ENCODE measurements at places on chromosomes 11 and 22.

DNA sequence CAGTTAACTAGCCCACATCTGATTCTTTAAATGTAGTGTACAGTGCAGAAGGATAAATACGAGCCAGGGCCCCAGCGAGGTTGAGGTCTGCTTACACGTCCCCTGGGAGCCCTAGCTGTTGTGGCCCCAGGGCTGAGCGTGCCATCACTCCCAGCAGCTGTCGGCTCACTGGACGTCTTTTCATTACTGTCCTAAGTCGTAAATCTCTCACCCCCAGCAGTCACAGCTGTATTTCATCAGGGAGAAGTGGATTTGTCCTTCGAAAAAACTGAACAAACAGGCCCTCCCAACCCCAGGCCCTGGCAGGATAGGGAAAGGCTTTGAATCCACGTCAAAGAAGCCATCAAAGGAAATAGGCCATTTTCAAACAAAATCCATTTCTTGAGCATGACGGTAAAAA is 110.4 kb upstream of the CSNK2A3 start:
- no peak for DNase-seq

GRCh38 chr11:95736355-95736754 is 53.2 kb downstream of the FAM76B start:
- DNase-seq: no peak

- DNase-seq: no peak
These were observed 284.0 kb downstream of the LRRC4C start for GRCh38 chr11:41175304-41175972.

- peak; percentile 42 for DNase-seq
These were observed 379.9 kb downstream of the TTC28 start for GRCh38 chr22:28299753-28300152.

- no peak for DNase-seq
These were observed 21.2 kb downstream of the GRAMD1B start for GRCh38 chr11:123451183-123451781.

GRCh38 chr11:77127235-77127911 is 673 bp upstream of the MYO7A start:
- DNase-seq: peak; percentile 39

DNA sequence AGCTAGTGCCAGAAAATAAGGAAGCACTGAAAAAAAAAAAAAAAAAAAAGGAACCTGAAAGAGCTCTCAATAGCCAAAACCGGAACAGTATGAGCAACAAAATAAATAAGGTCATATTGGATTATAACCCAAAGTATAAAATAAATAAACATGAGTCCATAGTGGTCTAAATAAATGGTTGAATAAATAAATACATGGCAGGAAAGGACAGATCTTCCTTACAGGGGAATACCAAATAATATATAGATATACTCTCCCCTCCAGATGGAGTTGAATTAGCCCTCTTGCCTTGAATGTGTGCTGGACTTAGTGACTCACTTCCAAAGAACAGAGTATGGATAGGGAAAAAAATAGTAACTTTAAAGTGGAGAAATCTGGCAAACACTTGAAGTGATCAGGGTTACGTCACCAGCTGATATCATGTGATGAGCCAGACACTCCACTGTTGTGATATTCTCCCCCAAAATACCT is 14.3 kb upstream of the ARRB1 start:
- DNase-seq: peak; percentile 84

- DNase-seq: no peak
These were observed 224.8 kb upstream of the ZBED5 start for GRCh38 chr11:11082646-11083045.

DNA sequence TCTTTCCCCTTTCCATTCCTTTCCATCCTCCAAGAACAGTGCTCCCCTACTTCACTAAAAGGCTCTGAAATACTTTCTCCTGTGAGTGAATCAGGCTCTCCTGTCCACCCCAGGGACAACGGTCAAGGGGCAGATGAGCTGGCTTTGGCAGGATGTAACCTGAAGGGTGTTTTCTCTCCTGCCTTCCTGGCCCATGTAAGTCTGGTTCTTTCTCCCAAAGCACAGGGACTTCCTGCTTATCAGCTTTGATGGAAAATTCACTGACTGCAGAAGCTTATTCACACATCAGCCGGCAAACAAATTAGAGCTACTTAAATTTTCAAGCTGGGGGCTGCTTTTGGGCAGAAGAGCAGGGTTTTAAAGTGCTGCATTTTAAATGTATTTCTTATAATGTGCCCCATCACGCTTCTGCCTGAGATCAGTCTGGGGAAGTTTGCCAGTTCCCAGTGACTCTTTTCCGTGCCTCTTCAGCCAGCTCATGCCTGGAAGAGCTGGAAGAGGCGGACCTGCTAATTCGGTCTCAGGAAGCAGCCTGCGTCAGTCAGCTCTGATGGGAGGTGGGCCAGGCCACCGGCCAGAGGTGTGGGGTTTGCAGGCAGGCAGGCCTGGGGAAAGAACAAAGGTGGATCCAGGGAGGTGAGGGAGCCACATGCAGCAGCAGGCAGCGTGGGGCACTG is 140.4 kb upstream of the TBCEL start:
- peak; percentile 54 for DNase-seq

GRCh38 chr11:17165247-17165890 is 42.4 kb downstream of the PIK3C2A start:
- no peak for DNase-seq

DNA sequence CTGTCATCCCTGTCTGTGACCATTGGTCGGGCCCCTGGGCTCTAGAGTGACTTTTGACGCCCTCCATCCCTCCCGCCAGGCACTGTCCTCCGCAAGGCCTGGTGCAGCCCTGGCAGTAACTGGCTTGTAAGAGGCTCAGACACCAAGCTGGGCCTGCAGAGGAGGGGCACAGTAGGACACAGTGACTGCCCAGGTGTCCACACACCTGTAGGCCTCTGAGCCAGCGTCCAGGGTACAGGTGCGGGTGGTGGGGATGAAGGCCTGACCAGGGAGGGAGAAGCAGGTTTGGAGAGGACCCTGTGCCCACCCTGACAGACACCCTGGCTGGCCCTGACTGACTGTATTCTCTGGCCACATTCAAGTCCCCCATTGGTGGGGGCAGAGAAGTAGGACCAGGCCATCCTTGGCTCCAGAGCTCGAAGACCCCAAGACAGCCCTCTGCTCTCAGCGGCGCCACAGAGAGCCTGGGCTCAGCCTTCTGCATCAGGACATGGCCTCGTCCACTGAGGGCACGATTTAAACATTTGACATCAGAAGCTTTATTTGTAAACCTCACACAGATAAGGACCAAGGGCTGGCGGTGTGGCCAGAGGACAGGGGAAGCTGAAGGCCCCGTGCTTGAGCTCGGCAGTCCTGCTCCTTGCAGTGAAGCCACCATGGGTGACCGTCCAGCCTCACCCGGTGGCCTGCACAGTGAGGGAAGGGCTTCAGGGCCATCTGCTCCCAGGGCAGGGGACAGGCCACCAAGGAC is 31.4 kb downstream of the PPIL2 start:
- DNase-seq: no peak

DNA sequence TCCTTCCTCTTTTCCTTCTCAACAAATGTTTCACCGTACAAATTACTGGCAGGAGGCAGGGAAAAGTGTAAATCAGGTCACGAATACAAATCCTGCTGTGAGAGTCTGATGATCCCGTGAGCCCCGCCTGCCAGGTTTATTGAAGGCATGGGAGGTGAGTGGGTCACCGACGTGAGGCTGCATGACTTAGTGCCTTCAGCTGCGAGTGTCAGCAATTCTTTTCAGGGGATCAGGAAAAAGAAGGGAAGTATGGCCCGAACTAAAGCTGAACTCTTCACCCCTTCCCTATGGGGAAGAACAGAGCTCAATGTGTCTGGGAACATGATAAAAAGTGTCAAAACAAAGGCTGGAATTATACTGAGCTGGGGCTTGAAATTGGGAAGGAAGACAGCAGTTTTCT is 166.2 kb downstream of the OPCML start:
- DNase-seq: no peak

GRCh38 chr11:95500466-95500865 is 269.5 kb upstream of the SESN3 start:
- no peak for DNase-seq

GRCh38 chr11:68127714-68128681 is 6.8 kb upstream of the CHKA start:
- peak; percentile 40 for DNase-seq

DNA sequence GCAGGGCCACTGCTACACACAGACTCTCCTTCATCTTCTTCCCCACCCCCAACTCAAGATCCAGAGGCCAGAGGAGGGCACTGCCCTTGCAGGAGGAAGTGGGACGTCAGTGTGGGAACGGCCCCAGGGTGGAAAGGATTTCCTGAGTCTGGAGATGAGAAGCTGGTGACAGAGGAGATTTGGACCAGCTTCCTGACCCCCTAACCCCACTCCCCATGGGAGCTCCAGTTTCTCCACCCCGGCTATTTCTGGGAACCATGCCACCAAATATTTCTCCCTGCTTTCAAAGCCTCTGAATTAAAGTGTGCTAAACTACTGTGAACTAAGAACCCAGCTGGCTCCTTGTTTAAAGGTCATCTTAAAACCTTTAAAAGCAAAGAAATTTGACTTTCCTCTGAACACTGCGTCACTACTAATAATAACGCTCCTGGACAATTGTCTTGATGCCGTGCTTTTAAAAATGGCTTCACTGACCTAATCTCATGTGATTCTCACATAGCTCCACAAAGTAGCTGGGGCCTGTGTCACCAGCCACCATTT is 46.6 kb downstream of the CWC15 start:
- DNase-seq: peak; percentile 94

GRCh38 chr22:40499209-40499623 is 128.8 kb downstream of the SGSM3 start:
- peak; percentile 99 for DNase-seq

DNA sequence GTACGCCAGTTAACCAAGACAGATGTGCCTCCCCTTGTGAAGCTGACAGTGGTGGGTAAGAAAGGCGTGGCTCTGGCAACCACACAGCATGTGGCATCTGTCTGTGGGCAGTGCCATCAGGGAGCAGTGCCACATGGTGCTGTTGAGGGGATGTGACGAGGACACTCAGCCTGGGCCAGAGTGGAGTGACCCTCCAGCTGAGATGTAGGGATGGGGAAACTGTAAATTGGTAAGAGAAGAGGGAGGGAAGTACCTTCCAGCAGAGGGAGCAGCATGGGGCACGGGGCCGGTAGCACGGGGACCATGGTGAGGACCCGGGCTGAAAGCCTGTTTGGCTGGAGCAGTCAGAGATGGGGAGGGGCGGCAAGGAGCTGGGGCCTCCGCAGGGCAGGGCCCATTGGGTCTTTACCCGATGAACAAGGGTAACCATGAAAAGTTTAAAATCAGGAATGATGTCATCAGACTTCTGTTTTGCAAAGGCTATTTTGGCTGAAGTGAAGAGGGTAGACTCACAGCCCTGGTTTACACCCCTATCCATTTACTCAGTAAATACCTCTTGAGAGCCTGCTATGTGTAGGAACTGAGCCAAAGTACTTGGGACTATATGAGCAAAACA is 10.4 kb downstream of the TMPRSS6 start:
- DNase-seq: no peak

DNA sequence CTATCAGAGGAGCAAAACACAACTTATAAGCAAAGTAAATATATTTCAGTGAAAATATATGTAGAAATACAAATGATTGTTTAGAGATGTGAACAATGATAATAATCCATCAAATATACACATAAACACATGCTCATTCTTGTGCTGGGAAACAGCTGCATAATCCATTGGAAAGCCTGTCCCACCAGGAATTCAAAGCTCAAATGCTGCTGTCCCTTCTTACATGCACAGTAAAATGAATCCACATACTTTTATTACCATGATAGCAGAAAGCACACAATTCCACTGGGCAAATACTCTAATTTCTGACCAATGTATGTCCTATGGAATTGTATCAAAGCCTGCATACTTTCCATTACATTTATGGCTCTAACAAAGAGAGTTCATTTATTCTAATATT is 44.5 kb downstream of the SOX6 start:
- no peak for DNase-seq

DNA sequence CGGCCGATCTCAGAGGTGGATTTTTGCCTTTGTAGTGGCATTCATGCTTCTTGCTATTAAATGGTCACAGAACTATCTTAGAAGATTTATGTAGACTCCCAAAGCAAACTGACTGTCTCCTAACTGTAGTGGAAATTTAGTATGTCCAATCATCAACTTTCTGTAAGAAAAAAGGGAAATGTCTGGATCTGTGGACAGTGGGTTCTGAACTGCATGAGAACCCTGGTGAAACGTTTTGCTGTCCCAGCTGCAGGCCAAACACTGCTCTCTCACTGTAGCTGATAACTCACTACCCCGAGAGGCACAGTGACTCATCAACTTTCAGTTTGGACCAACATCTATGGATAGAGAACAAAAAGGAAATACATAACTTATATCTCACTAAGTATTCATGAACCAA is 387.1 kb downstream of the SOX6 start:
- peak; percentile 93 for DNase-seq

DNA sequence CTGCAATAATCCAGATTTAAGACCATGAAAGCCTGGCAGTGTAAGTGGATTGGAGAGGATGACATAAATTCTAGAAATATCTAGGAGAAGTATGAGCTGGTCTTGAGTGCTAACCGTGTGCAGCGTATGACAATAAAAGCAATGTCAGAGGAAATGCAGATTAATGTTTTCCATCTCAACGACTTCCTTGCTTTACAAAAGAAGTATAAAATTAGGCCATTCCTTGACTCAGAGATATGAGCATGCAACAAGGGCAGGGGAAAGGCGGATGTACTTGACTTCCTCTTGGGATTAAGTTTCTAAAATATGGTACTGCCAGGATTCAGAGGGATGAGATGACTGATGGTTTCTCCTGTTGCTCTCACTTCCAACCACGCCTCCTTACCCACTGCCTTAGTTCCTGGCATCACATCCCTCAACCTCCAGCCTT is 32.3 kb downstream of the ADAMTS15 start:
- peak; percentile 12 for DNase-seq

GRCh38 chr11:10902301-10903063 is 44.6 kb upstream of the ZBED5 start:
- no peak for DNase-seq

GRCh38 chr11:46868912-46869311 is 22.8 kb upstream of the CKAP5 start:
- no peak for DNase-seq

GRCh38 chr11:128469220-128469619 is 118.1 kb downstream of the ETS1 start:
- DNase-seq: no peak

DNA sequence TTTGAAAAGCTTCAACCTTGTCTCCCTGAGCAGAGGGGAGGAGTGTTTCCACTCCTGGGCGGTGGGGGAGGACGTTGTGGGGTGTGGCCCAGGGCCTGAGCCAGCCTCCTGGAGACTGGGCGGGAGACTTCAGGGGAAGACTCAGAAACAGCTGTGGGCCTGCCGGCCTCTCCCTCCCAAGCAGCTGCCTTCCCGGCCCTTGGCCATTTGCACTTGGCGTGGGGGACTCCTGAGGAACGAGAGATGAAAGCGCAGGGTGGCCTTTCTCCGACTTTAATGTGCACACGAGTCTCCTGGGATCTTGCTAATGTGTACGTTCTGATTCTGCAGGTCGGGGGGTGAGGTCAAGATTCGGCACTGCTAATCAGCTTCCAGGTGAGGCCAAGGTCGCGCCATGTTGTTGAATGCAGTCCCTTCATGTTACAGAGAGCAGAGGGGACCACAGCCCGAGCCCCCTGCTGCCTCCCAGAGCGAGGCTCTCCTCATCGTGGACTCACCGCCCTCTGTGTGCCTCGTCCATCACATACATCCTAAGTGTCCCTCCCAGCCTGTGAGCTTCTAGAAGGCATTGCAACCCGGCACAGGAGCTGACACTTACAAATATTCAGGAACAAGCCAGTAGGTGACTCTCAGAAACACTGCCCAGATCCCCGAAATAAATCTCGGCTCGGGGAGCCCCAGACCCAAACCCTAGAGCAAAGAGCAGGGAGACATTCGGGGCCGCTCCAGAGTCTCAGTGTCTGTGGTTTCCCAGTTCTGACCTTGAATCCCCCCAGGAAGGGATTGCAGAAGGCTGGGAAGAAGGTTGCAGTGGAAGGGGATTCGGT is 7.7 kb downstream of the LIF start:
- peak; percentile 87 for DNase-seq

- peak; percentile 54 for DNase-seq
These were observed 1.9 kb downstream of the NEAT1 start for GRCh38 chr11:65424205-65425104.
